IMR-90 (cell line): ENCODE measurements at places on chromosomes 12 and 14. TPM values are rescaled to one million over a fixed set of nuclear protein-coding genes. Genes with fewer than 3 reads are reported as not detected.

The MYO1H gene
- not detected in 2 replicates for polyA plus RNA-seq

The SLC2A3 gene
- polyA plus RNA-seq: 38.2 and 46.1 TPM in 2 replicates

The DPPA3 gene
- not detected in 2 replicates for polyA plus RNA-seq

DNA sequence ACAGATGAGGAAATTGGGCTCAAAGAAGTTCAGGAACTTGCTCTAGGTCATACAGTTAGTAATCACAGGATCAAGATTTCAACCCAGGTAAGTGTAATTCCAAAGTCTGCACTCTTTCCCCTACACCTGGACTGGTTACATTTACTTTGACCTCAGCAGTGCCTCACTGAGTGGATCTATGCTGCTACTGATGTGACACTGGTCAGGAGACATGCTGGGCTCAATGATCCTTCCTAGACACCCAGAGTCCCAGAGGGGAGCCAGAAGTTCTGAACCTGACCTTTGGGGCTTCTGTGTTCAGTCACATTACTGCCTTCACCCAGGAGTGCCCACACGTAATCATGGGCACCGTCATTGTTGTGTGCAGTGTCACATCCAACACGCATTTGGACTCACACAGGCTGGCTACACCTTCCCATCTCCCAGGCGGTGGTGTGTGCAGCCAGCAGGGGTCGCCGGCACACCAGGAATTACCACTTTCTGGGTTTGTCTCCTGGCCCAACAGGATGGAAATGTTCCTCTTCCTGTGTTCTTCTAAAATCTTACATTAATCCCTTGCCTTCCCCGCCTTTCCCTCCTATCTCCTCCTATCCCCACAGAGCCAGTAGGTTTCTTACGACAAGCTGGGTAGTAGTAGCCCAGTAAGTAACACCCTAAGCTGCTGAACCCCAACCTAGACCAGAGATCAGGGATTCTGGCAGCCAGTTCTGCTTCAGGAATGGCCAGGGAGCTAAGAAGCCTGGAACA, 25.6 kb downstream of the CALCOCO1 start:
- DNase-seq: peak; percentile 66

The IAPP gene
- polyA plus RNA-seq: not detected in 2 replicates

DNA sequence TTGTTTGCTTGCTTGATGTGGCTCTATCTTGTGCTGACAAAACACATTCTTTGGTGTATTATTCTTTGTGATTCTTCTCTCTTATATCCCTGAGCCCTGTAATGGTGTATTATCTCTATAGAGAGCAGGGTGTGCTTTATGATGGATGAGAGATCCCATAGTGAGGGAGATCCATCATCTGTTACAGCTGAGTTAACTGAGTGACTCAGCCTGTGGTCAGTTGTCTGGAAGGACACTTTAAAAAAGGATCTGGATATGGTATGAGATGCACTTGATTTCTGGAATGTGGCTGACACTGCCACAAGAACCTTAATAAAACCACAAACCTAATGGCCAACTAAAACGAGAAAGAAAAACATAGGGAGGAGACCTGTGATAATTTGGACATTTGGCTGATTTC, 461.4 kb upstream of the SYT1 start:
- DNase-seq: peak; percentile 47

DNA sequence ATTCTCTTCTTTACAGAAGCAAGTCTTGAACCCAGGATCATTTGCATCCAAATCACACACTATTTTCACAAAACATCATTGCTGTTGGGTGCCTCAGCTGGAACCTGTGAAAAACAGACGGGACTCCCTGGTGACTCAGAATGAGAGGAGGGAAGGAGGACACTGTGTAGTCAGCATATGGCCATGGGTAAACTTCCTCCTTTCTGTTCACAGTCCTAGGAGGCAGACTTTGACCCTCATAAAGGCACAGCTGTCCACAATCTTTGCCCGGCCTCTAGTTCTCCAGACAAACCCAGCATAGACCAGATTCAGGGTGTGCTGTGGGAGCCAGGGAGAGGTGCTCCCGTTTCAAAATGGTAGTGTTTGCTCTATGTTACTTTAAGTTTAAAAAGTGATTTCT, 62.0 kb downstream of the DYRK2 start:
- DNase-seq: peak; percentile 62

The XPOT gene
- polyA plus RNA-seq: 32.0 and 40.9 TPM in 2 replicates

The KRT82 gene
- polyA plus RNA-seq: not detected in 2 replicates

The C12orf50 gene
- not detected in 2 replicates for polyA plus RNA-seq

DNA sequence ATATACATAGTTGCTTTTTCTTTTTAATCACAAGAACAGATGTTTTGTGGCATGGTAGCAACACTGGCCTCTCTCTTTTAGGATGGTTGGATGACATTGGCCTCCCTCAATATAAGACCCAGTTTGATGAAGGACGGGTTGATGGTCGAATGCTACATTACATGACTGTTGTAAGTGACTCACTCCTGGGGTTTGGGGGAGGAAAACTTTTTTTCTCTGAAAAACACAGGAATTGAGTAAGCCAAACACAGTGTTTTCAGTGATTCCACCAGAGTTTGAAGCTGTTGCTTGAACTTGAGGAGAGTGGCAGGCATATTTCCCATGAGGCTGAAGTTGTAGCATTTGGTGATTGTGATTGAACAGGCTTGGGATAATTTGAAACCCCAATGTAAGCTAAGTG, 13.7 kb upstream of the REP15 start:
- peak; percentile 70 for DNase-seq

DNA sequence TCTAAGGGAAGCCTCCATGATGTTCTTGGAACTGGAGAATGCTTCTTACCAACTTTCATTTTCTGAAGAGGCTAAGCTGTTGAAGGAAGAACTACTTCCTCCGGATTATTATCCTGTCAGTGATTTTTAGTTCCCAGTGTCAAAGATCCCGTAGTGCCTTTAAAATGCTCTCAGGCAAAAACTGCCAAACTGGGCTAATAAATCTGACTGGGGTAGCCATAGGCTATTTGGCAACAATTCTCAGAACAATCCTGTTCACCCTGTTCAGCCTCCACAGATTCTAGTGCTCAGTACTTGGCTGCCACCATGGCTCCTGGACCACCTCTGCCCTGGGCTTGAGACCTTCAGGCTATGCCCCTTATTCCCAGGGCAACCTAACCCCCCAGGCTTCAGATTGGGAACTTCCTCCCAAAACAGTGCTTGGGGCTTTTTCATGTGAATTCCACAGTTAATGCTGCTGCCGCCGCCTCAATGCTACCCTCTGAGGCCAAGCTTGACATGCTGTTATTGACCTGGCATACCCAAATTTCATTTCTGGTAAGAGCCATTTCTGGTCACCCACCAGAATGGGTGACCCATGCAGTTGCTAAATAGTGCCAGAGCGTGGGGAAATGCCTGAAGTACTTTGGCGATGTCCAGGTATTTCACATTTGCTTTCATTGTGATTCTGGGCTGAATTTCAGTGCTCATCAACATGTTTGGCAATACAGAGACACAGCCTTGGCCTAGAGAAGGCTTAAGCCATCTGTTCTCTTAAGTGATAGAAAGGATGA, 110.0 kb upstream of the ARHGAP5 start:
- DNase-seq: no peak
